ENCODE measurements at places on chromosomes 2 and 18.
A peak's percentile ranks its signal among the peaks of the same experiment; 100 is the strongest.

GRCh38 chr18:76821875-76822505, 367 bp upstream of the ZNF236 start:
- DNase-seq = peak; percentile 5

GRCh38 chr2:142813830-142814829, 63.3 kb upstream of the KYNU start:
- DNase-seq = no peak

DNA sequence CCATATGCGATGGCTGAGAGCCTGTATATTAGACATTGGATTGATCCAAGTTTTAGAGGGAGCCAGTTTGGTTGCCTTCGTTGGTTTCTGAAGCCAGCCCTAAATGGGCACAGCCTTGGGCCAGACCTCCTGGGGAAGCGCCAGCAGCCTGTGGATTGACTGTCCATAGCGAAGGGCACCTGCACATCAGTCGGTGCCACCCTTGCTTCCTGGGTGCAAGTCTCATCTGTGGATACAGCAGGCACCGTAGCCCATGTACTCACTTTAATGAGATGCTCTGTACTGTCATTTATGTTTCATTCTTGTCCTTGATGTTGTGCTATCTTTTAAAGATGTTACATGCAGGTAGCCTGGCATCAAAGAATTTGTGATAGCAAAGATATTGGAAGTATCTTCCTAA, 536.4 kb upstream of the NRP2 start:
- no peak for DNase-seq

DNA sequence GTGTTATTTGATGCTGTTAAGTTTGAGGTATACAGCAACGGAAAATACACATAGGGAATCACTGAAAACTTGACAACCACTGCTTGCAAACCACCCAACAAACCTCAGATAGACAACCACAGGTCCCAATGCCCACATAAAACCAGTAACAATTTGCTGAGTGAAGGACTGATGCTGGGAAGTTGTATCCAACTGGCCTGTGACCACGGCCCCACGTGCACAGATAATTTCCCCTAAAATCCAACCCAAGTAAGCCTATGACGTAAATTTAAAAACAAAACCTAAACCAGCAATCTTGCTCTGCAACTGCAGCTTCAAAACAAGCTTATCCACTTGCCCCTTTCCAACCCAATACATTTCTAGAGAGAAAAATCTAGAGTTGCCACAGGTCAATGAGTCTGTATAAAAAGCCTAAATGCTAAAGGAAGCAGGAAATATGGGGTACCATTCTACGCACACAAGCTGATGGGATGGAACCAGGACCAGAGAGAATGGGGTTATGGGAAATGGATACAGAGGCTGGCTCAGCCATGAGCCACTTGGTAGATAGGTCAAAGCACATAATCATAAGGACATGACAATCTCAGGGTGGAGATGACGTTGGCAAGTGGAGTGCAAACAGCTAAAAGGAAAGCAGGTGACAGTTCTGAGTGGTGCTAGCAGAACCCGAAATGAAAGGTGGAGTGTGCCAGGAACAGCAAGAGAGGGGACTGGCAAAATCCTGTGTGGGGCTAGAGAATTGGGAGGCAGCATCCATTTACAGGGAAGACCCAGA, 27.8 kb upstream of the CREB1 start:
- DNase-seq = no peak

DNA sequence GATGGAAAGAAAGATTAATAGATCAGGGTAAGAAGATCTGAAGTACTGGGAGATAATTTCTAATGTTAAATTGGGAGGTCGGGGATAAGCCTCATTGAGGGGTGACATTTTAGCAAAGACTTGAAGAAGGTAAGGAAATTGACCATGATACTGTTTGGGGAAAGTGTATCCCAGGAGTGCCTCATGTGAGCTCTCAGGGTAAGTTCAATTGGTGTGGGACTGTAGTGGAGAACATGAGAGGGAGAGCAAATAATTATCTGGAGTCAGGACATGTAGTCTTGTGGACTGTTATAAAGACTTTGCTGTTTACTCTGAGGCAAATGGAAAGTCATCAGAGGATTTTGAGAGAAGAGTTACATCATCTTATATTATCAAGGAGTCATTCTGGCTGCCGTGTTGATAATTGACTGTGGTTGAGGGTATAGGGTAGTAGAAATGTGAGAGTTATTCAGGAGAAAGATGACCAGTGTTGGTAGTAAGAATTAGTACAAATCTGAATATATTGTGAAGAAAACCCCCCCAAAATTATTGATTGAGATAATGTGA, 624.4 kb downstream of the ADCYAP1 start:
- DNase-seq = no peak

GRCh38 chr2:107986278-107987217, at the start of gene SLC5A7:
Gene SLC5A7 (plus strand): TSS chr2:107986524. CDS start chr2:107988156, 1,632 bp downstream.
- no peak for DNase-seq

GRCh38 chr2:84876369-84876768, 4.5 kb downstream of the TRABD2A start:
- DNase-seq = no peak

DNA sequence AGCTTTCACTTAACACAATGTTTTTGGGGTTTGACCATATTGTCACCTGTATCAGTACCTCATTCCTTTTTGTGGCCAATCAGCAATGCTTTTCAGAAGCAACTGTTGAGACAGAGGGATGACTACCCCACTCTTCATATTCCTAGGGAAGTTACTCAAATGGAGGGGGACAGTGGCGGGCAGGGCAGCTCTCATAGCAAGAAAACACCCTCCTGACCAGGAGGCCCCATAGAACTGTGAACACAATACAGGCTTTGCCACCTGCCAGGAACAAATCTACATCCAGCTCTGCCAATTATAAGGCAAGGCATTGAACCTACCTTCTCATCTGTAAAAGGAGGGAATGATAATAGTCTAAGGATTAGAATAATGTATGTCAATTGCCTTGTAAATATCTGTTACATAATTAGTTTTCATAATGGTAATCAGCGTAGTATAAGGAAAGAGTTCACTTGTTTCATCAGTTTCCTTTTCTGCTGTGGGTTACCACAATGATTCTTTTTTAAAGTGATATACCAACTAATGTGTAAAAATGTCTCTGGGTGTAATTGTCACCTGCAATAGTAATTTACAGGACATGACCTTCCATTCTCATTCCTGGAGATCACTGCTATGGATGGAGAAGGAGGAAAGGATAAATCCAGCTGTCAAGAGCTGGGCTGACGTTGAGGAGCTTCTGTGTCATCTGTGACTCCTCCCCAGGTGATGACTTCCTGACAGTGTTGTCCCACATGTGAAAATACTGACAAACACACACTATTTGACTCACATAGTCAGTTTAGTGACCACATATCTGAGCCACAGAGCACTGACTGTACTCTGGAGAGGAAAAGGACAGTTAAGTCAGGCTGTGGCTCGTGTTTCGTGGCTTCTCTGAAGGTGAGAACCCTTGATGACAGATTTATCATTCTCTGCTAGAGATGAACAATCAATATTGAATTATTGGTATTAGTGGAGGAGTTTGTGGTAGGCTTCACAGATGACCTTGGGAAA, 13.5 kb downstream of the ALPK2 start:
- peak; percentile 57 for DNase-seq

DNA sequence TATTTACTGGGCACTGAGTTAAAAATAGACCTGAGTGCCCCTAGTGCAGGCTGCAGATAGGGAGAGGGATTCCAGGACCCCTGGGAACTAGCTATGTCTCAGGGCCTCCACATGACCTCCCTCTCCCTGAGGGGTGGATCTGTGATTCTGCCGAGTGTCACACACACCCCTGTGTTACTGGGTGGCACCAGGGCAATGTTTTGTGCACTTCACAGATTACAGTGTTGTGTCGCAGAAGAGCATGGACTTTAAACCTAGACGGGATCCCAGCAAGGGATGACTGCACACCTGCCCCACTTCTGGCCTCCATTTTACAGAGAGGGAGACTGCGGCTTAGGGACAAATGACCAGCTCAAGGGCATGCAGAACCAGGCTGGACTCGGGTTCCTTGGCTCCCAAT, 65.6 kb downstream of the ZFP36L2 start:
- no peak for DNase-seq

GRCh38 chr2:120538691-120539423, 192.9 kb downstream of the INHBB start:
- DNase-seq = no peak

DNA sequence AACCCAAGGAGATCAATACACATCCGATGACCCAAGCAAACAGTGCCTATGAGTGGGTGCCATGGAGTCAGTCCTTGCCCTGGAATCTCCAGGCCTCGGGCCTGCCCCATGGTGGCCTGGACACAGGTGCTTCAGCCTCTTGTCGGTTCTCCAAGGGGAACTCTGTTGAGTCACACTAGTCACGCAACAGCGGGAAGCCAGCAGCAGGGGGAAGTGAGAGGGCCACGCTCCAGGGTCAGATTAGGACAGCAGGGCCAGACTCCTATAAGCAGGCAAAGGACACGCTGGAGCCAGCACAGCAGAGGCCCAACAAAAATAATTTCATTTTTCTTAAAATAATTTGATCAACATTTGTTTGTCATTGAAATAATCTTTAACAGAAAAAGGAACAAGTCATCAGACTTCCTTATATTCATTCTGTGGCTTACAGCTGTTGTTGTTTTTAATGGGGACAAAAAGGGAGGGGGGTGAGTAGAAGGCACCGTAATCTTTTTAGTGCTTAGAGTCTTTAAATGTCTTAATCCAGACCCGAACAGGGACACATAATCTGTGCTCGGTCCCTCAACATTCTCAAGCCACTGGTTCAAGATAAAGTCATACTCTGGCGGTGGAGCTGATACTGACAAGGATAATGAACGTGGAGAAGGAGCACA, 16.4 kb upstream of the ARMC9 start:
- peak; percentile 66 for DNase-seq

DNA sequence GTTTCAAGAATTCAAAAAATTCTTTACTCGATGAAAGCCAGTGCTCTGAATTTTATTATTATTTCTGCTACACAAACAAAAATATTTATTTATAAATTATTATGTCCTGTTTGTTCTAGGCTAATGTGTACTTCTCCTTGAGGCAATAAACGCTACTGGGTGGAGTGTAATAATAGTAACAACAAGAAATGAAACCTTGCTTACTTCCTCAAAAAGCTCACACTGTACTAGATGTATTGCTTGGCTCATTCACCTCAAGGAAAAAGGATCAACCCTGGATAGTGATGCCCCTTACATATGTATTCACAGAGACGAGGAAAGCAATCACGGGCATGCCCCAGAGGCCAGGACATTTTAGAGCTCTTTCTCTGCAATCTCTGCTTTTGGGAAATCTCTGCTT, 685.6 kb upstream of the NXPH2 start:
- DNase-seq = no peak

DNA sequence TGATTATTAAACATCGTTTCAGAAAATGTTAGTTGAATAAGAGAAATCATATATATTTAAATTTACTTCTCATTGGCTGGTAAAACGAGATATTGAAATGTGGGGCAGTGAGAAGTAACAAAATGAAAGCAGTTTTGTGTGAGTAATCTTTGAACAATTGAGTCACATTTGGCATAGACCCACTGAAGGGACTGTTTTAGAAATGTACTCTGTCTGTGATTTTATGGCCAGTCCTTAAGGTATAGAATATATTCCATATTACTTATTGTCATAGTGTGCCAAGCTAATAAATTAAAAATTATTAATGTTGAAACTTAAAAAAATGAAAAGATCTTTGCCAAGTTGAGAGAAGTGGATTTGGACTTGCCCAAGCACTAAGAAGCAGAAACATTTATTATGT, 222.4 kb upstream of the COL3A1 start:
- DNase-seq = no peak

- no peak for DNase-seq
These were observed 54.5 kb upstream of the ROCK2 start for GRCh38 chr2:11398750-11399437.

- no peak for DNase-seq
These were observed 155.1 kb downstream of the DYSF start for GRCh38 chr2:71608441-71608840.

DNA sequence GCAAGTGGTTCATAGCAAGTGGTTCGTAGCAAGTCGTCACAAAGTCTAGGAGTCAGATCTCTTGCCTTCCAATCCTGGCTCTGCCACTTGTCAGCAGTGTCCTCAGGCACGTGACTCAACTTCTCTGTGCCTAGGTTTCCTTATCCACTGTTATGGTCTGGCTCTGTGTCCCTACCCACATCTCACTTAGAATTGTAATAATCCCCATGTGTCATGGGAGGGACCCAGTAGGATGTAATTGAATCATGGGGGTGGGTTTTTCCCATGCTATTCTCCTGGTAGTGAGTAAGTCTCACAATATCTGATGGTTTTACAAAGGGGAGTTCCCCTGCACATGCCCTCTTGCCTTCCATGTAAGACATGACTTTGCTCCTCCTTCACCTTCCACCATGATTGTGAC, 51.8 kb upstream of the AP1S3 start:
- DNase-seq = peak; percentile 33

DNA sequence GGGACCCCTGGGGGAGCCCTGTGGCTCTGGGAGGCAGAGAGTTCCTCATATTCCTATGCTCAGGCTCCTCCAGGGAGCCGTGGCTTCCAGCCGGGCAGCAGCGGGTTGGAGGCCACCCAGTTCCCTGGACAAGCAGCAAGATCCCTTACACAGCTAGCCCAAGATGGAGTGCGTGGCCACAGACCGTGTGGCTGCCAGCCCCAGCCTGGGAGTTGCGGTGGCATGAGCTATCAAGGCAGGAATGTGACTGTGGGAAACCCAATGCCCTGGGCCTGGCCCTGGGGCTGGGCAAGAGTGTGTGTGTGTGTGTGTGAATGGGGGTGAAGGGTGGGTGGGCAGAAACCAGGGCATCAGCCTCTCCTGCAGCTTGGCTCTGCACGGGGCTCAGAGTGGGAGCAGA, 130.5 kb downstream of the DYSF start:
- DNase-seq = peak; percentile 22

GRCh38 chr2:102155703-102156515, 13.4 kb downstream of the IL1R1 start:
- no peak for DNase-seq

GRCh38 chr2:4551691-4552474, 848.5 kb downstream of the DCDC2C start:
- DNase-seq = no peak

- no peak for DNase-seq
These were observed 53.3 kb downstream of the RNF144A start for GRCh38 chr2:6970551-6970950.

GRCh38 chr2:115999039-115999438, 1556.6 kb downstream of the DPP10 start:
- no peak for DNase-seq

- no peak for DNase-seq
These were observed 764.1 kb upstream of the NXPH2 start for GRCh38 chr2:139544186-139544851.

- DNase-seq = no peak
These were observed 142.7 kb downstream of the ADCYAP1 start for GRCh38 chr18:1047406-1047805.

- no peak for DNase-seq
These were observed 162.7 kb downstream of the DYSF start for GRCh38 chr2:71615767-71616730.

DNA sequence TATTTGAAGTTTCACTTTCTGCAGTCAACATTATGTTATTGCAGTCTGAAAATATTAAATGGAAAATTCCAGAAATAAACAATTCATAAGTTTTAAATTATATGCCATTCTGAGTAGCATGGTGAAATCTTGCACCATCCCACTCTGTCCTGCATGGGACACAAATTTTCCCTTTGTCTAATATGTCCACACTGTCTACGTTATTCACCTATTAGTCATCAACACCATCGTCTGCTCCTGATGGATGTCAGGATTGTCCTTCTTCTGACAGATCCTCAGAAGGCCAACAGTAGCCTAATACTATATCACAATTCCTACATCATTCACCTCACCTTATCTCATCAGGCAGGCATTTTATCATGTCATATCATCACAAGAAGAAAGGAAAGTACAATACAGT, 163.1 kb downstream of the TXNL1 start:
- peak; percentile 8 for DNase-seq

Data from RCC 7860 (cell line).